RWPE1 (cell line): ENCODE measurements at places on chromosomes 5 and 9.

DNA sequence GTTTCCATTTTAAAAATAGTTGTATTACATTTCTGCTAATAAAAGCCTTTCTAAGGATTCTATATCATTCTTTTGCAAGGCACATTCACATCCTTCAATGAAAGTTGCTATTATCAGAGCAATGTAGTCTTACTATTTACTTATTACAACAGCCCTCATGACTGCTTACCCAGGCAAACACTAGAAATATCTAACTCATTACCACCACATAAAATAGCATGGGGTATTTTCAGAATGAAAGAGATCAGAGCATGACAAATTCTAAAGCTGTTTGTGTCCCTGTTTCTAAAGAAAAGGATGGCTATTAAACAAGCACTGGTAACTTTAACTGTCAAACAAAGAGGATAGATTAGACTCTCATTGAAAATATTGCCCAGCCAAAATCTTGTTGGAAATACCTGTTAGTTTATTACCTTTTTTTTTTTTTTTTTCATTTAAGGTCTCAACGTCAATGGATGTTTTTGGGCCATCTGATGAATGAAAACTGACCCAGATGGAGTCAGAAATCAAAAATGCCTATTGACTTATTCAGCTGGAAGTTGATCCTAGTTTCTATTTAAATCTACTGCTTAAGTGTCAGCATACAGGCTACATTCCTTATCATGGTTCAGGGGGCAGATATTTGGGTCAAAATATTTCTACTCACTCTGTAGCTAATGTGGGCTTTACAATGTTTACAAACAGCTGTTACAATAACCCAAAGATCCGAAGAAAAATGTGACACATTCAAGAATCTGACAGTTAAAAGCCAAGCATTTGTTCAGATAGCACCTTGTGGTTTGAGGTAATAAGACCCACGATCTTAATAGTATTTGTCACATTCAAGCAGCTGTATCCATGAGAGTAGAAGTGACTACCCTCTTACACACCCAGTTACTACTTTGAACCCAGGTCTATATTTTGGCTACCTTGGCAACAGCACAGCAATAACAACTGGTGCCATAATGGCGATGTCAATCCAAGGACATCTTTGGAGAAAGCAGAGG, 554.8 kb upstream of the MEF2C start:
- DNase-seq = no peak

DNA sequence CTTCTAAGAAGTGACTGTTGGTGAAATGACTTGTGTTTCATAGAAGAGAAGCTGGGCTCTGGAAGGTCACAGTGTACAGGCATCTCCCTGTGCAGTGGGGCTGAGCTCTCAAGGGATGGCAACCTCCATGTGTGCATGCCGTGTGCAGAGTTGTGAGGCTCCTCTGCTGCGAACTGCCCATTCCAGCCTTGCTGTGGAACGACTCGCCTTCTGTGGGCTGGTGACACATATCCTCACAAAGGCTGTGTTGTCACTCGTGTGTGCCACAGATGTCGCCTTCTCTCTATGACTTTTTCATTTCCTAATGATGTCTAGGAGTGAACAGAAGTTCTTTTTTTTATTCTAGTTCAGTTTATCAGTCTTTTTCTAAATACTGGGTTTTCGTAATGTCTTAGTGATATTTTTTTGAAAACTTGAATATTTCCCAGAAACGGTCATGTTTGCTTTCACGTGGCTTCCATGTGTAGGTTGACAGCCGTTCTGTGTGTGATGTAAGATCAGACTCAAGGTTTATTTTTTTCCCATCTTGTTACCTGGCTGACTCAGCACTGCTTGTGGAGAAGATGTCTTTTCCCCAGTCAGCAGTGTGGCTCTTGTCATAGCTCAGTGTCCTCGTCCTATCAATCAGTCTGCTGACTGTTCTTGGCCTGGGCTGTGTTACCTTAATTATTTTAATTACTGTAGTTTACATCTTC, 57.3 kb upstream of the CACNA1B start:
- no peak for DNase-seq

DNA sequence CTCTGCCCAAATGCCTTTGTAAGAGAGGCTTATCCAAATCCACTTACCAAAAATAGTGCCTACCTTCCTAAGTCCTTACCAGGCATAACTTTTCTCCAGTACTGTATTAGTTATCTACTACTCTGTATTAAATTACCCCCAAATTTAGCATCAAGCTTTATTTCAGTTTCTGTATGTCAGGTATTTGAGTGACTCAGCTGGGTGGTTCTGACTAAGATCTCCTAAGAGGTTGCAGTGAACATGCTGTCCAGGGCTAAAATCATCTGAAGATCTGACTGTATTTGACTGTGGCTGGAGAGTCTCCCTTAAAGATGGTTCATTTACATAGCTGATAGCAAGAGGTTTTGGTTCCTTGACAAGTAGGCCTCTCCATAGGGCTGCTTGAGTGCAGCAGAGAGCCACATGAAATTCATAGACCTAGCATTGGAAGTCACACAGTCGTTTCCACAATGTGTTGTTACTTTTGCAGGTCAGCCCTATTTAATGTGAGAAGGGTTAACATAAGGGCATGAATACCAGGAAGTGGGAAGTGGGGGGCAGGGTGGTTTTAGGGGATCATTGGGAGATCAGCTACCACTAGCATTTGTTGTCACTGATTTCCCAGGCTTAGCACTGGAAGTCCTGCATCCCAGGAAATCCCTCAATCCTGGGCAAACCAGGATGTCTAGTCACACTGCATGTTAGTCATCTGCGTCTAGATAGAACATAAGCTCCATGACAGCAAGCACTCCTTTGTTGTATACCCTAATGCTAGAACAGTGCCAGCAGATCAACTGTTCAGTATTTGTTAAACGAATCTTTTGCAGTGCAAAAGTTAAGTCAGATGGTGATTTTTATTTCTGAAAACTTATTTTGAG, 2.0 kb upstream of the ZNF622 start:
- DNase-seq = peak; percentile 73

DNA sequence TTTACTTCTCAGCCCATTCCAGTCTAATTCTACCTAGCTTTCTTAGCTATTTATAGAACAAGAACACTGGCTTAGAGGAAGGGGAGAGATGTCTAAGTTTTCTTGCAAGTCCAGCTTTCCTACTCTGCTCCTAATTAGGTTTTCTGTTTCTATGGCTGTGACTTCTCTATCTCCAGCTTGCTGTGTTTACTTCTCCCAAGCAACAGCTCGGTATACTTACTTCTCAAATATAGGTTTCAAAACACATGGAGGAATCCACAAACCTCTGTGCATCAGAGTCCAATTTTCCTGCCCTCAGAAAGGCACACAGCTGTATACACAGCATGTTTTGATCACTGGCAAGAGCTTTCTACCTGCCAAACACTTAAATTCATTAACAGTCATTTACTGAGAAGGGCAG, 17.4 kb upstream of the HMGCR start:
- DNase-seq = no peak

GRCh38 chr5:154702477-154702876, 52.7 kb upstream of the LARP1 start:
- DNase-seq = no peak

GRCh38 chr5:1846583-1846982, 36.1 kb downstream of the IRX4 start:
- no peak for DNase-seq

DNA sequence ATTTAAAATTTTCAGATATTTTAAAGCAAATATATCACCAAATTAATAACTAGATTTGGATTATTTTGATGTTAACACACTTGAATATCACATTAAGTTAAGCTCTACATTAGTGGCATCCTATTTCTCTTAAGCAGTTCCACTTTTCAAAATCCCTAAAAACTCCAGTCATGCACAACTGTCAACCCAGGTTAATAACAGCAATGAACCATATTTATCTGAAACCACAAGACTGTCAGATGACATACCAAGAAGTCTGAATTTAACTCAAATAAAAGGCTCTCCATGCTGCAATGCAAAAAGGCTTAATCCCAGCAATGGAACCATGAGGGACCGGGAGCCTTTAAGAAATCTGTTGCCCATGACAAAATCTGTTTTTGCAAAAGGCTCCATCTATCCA, 27.5 kb downstream of the FNIP1 start:
- no peak for DNase-seq

DNA sequence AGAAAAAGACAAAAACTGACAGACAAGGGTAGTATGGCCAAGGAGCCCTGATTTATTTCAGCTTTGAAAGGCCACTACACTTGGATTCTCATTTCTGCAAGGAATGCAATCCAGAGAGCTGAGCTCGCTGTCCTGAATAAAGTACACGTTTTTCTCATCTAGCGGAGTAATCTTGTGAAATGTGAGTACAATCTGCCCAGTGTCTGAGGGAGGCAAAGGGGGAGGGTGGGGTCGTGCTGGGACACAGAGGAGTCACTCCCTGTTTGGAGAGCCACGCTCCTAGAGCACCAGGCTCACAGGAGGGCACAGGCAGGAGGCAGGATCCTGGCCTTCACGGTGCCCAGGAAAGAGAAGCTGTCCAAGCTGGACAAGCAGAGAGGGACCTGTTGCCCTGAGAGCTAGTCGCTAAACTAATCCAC, 51.0 kb upstream of the IFNK start:
- no peak for DNase-seq

- DNase-seq = peak; percentile 45
Measured at GRCh38 chr5:10600626-10601245, 36.9 kb downstream of the ANKRD33B start.

DNA sequence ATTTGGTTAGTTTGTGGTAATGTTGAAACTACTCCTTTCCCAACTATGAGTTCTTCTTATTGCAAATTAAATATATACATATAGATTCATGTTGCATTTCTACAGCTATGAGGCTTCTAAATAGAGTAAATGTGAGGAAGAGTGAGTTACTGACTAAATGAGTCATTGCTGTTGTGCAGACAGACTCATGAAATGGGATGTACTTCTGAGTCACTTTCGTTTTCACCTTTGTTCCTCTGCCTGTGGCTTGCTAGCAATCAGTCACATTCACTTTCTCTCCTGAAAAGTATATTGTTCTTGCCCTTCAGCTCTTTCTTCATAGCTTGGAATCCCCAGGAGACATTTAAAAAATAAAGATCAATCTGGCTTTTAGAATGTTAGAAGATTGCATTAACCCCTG, 295.5 kb upstream of the SMC2 start:
- peak; percentile 85 for DNase-seq

- DNase-seq = no peak
Measured at GRCh38 chr5:147490989-147491388, 18.9 kb downstream of the DPYSL3 start.
